ENCODE measurements at places on chromosomes 16 and 17.

DNA sequence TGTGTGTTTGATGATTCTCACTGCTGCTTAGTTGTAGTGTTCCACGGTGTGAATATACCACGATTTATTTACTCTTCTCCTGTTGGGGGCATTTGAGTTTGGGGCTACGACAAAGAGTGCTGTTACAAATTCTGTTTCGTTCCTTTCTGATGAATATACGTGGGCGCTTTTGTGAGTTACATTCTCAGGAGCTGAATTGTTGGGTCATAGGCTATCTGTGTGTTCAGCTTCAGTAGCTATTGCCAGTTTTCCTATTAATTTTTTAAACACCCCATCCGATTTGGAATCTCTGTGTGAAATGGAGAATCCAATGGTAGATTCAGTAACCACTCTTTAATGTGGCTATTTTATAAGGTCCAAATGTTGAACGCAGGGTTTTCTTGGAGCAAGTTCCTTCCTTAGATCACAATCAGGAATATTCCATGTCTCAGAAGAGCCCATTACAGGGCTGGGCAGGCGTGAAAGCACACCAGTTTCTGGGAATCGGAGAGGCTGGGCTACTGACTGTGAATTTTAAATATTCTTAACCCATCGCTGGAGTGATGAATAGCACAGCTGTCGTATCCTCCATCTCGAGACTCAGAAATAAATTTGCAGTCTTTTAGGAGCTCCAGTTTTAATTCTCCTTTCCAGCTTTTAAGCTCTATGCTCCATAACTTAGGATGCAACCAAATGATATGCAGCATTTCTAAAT is 115.9 kb downstream of the PITPNC1 start:
- DNase-seq = peak; percentile 67

DNA sequence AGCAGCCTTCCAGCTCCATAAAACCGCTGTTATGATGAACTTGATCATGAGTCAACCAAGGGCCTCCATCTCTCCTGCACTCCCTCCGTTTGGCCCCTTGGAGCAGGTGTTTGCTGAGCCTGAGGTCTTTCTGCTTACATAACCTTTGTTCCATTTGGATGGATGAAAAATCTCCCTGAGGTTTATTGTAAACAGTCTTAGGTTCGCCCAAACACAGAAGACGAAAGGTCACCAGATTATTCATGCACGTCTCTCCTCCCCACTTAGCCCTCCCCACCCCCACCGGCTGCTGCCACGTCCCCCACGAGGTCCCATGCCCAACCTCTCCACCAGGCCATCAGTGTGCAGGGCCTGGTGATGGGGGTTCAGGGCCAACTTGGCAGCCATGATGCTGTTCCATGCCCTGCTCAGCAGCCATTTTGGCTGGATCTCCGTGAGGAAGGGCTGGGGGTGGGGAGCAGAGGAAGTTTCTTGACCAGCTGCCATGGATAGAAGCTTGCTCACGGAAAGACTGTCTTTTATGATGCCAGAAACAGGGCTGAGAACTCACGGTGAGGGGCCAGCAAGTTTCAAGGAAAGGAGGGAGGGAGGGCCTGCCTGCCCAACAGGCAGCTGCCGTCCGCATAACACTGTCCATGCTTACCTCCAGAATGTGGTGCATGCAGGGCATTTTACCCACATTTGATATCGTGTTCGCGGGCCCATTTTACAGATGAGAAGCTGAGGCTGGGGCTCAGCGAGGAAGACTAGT is 47.8 kb upstream of the FOXF1 start:
- DNase-seq = no peak

GRCh38 chr17:37092071-37092470 is 143.3 kb downstream of the AATF start:
- DNase-seq = no peak

- DNase-seq = no peak
These were observed 158.5 kb upstream of the CACNG5 start for GRCh38 chr17:66676421-66676820.

GRCh38 chr17:3008336-3009288 is 54.8 kb downstream of the OR1D5 start:
- peak; percentile 63 for DNase-seq

GRCh38 chr16:77302249-77302648 is 103.0 kb downstream of the SYCE1L start:
- no peak for DNase-seq

DNA sequence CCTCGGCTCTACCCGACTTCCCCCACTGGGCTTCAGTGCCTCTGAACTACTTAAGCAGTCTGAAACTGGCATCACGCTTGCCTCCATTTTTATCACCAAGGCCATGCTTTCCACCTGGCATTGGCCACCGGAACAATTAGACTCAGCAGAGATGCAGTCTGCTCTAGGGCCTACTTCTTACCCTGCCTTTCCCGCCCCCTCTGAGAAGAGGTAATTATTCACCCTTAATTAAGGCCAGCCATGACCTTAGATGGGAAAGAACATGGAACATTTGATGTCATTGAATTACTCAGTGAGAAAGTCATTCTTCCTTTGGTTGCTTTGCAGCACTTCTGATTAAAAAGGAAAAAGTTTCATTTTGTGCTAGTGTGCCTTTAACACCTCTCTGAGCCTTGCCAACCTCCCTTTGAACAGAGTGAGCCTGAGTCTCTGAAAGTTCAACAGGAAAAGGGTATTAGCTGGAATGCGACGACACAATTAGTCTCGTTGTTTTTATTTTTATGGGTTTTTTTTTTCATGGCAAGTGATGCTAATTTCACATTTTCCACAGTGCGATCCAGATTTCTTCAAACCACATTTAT is 60.9 kb upstream of the TNRC6A start:
- DNase-seq = peak; percentile 51

GRCh38 chr16:89142474-89143195 is 28.9 kb upstream of the CDH15 start:
- DNase-seq = no peak

- DNase-seq = no peak
These were observed 5.3 kb downstream of the PNMT start for GRCh38 chr17:39673335-39674081.

GRCh38 chr16:84421081-84421937 is 53.0 kb downstream of the ATP2C2 start:
- DNase-seq = no peak

GRCh38 chr16:5575646-5576245 is 478.2 kb upstream of the EEF2KMT start:
- DNase-seq = peak; percentile 93

- no peak for DNase-seq
These were observed 3.5 kb upstream of the TSPOAP1 start for GRCh38 chr17:58331815-58332777.

DNA sequence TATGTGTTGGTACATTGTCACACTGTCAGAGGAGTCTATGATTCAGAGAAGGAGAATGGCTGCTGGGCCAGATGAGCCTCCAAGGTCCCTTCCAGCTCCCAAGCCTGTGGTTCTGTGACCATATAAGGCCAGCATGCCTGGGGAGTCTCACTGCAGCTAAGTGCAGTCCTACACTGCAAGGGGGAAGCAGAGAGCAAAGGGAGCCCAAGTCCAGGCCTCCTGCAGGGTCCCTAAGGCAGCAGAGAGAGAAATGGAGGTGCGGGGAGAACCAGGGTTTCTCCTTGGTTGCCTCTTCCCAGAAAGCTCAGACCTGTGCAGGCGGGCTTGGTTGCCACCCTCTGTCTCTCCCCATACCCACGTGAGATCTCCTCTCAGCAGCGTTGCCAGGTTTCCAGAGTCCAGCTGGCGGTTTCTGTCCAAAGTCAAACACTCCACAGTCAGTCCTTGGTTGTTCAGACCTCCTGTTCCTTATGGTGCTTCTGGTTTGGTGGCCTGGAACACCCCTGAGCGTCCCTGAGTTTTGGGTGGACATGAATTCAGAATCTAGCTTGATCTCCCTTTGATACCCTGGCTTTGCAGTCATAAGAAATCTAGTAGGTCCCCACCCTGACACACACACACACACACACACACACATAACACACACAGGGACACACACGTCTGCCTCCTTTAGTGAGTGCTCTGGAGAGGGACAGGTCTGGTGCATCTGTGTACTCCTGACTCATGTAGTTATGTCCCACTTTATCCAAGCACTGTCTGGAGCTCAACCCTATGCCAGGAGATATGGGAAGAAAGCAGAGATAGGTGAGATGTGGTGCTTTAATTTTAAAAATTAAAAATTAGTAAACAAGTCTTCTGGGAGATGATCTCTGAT is 78.8 kb downstream of the GNAO1 start:
- DNase-seq = no peak
